ENCODE measurements at places on chromosomes 12 and 14. TPM values are rescaled to one million over a fixed set of nuclear protein-coding genes. Genes with fewer than 3 reads are reported as not detected.

Gene GPX2
- total RNA-seq = 202 TPM

Gene OR6C75
- total RNA-seq = not detected

Gene C12orf50
- total RNA-seq = 0.12 TPM

Gene INHBC
- not detected for total RNA-seq

Gene COQ10A
- total RNA-seq = 17.2 TPM

Gene LRRC10
- total RNA-seq = not detected

Gene MDGA2
- not detected for total RNA-seq

Gene ADSS1
- 6.4 TPM for total RNA-seq

Gene KLRC4
- total RNA-seq = not detected

Gene PAX9
- total RNA-seq = 2.0 TPM

Gene ADCY4
- total RNA-seq = not detected

Gene HAL
- total RNA-seq = 0.58 TPM

Gene SLC5A8
- not detected for total RNA-seq

Gene GSC
- 0.39 TPM for total RNA-seq

Gene ANKS1B
- total RNA-seq = 0.35 TPM

Gene GALNT9
- 4.7 TPM for total RNA-seq

Gene SIX1
- 6.2 TPM for total RNA-seq

Gene ADCK1
- 6.3 TPM for total RNA-seq

Gene APOLD1
- total RNA-seq = 0.19 TPM

Gene ERP29
- 135 TPM for total RNA-seq

Gene GLIPR1L1
- not detected for total RNA-seq

Gene RAD9B
- total RNA-seq = 0.22 TPM

Gene RFLNA
- not detected for total RNA-seq

Gene WDR20
- total RNA-seq = 22.3 TPM

Gene RAN
- total RNA-seq = 1,665 TPM

Gene LRRIQ1
- total RNA-seq = 0.62 TPM

Gene DAZAP2
- 321 TPM for total RNA-seq

Gene WNT5B
- total RNA-seq = 2.9 TPM

Gene RTL1
- total RNA-seq = 0.15 TPM

Gene FOXN4
- 0.20 TPM for total RNA-seq

Gene PPP1R36
- 0.38 TPM for total RNA-seq

Gene ST8SIA1
- not detected for total RNA-seq

Gene KCNC2
- total RNA-seq = not detected

Gene RHNO1
- total RNA-seq = 52.8 TPM

Gene CEBPE
- total RNA-seq = not detected

Gene SOAT2
- 0.24 TPM for total RNA-seq

Gene ACRBP
- total RNA-seq = 0.15 TPM

Gene SMAGP
- total RNA-seq = 25.3 TPM

Gene NID2
- 40.0 TPM for total RNA-seq

Gene VPS37B
- 26.6 TPM for total RNA-seq

Gene AQP6
- total RNA-seq = not detected

Gene ADAM21
- not detected for total RNA-seq
